CD8-positive, alpha-beta memory T cell (primary cell): ENCODE measurements at places on chromosomes 6 and 20. TPM values are rescaled to one million over a fixed set of nuclear protein-coding genes. Genes with fewer than 3 reads are reported as not detected.

THBD gene
- 0.13 TPM for total RNA-seq

GFOD1 gene
- total RNA-seq, result 8.7 TPM

RNF144B gene
- 0.98 TPM for total RNA-seq

NKX2-4 gene
- not detected for total RNA-seq

HLA-DRB5 gene
- 0.82 TPM for total RNA-seq

GABRR2 gene
- 0.20 TPM for total RNA-seq

COL12A1 gene
- total RNA-seq, result not detected

RNF39 gene
- total RNA-seq, result not detected

RSPH4A gene
- 0.11 TPM for total RNA-seq

LHFPL5 gene
- total RNA-seq, result not detected

CRYBG1 gene
- total RNA-seq, result 32.3 TPM

CNKSR3 gene
- total RNA-seq, result 0.50 TPM

ZNF391 gene
- total RNA-seq, result 2.9 TPM

GLP1R gene
- total RNA-seq, result not detected

IL17F gene
- total RNA-seq, result 2.3 TPM

FAM209B gene
- total RNA-seq, result 0.46 TPM

SLA2 gene
- 47.8 TPM for total RNA-seq

SRF gene
- total RNA-seq, result 55.1 TPM

IMPG1 gene
- total RNA-seq, result not detected

OLIG3 gene
- 0.26 TPM for total RNA-seq

UNC5CL gene
- total RNA-seq, result 1.1 TPM

TMEM74B gene
- 0.18 TPM for total RNA-seq

NKAIN2 gene
- not detected for total RNA-seq

NINL gene
- total RNA-seq, result 1.5 TPM

PCK1 gene
- not detected for total RNA-seq

RBBP8NL gene
- not detected for total RNA-seq

MAFB gene
- total RNA-seq, result 1.7 TPM

MCHR2 gene
- not detected for total RNA-seq

HAO1 gene
- not detected for total RNA-seq
